Cardiac fibroblast (primary cell): ENCODE measurements at places on chromosomes 1 and 21.

- DNase-seq, result no peak
These were observed 5.5 kb upstream of the IGFN1 start for GRCh38 chr1:201185123-201185453.

- peak; percentile 69 for DNase-seq
These were observed 66.3 kb downstream of the CD58 start for GRCh38 chr1:116504308-116505156.

DNA sequence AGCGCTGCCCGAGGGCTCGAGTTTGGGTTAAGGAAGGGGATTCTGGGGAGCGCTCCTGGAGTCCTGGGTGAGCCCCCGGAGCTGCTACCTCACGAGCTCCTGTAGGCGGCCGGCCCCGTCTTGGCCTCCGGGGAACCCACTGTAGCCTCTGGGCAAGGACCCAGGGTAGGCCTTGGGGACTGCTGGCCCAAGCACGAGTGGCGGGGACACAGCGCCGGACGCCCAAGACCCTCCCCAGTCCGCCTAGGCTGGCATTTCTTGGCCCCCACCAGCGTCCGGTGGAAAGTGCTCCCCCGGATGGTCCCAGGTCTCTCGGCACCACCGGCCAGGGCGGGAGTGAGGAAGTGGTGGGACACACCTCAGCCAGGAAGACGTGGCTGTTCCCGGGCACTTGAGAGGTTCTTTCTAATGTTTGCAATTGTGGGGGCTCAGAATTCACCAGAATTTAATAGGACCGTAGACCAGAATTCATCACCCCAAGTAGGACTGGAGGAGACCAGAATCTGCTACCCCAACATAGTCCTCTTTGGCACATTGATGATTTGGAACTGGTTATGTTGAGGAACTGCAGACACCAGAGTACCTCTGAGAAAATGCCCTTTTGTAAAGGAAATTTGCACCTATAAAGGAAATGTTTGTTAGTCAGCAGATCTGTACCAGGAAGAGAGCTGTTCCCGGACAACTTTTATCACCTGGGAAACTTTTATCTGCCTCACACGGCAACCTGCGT, 622 bp upstream of the TMPRSS2 start:
- no peak for DNase-seq

DNA sequence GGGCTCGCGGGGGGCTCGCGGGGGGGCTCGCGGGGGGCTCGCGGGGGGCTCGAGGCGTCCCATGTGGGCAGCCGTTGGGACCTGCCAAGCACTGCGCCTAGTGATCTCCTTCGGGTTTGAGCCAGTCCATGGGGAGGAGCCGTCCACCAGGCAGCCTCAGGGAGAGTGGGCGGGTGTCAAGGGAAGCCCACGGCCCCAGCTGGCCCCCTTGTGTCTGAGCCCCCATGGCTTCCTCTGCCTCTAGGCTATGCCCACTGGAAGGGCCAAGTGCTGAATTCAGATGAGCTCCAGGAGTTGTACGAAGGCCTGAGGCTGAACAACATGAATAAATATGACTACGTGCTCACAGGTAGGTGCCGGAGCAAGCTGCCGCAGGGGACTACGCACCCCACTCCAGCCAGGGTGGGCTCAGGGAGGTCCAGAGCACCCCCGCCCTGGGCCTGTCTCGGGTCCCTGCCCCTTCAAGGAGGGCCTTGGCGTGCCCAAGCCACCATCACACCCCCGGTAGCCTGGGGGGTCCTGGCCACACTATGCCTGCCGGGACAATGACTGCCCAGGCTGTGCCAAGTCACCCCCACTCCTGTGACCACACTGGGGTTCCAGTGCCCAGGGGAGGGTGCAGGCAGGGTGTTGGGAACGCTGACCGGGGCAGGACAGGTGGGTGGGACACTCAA, 22.6 kb downstream of the PDXK start:
- no peak for DNase-seq

DNA sequence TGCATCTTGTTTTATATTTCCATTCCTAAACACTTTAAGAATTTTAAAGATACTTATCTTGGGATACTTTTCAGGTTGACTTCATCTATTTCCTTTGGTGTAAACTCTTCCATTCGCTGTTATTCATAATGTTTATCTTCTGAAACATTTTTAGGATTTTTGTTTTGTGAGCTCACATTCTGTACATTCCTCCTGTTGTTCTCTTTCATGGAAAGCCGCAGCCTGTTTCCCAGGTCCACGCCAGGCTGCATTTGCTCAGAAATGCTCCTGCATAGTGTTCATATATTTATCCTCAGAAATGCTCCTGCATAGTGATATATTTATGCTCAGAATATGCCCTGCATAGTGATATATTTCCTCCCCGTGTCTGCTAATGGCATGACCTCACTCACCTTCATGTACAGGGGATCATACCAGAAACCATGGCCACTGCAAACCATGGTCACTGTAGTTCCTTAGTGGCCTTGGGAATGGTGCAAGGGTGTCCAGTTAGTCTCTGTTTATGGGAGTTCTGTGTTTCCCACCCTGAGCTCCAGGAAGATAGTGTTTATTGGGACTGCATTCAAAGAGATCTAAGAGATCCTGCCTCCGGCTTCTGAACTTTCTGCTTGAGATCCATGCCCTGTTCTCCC, 153.9 kb upstream of the GREM2 start:
- DNase-seq, result peak; percentile 43

GRCh38 chr1:229229721-229230139, 41.2 kb upstream of the RAB4A start:
- peak; percentile 90 for DNase-seq

DNA sequence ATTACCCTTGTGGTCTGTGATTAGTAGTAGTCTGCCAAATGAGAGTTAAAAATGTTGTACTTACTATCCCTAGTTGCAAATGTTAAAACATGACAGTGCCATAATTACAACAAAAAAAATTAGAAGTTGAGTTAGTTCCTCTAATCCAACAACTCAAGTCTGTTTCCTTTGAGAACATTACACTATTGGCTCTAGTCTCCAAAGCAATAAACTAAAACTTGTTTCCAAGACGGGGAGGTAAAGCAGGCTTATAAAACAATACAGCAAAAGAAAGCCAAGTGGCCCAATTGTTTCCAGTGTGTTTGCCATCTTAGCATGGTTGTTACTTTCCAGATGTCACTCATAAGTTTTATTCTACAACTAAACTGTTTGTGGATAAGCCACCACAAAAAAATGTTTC, 11.6 kb downstream of the KYAT3 start:
- DNase-seq, result no peak

GRCh38 chr1:22075718-22076117, 23.2 kb downstream of the CDC42 start:
- no peak for DNase-seq

- DNase-seq, result peak; percentile 95
These were observed 9.1 kb upstream of the IFI16 start for GRCh38 chr1:159000625-159001024.

DNA sequence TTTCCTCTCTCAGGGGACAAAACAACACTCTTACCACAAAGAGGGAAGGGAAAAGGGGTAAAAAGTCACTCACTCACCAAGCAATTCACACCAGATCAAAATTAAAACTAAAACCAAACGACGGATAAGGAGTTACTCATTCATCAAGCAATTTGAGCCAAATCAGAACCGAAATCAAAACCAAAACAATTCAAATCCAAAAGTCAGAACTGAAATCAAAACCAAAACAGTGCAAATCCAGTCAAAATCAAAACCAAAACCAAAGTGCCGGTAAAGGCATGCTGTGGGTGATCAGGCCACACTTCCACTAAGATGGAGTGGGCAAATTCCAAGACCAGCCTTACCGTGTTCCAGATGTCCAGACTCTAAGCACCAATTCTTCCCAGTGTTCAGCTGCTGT, 717.9 kb downstream of the AMY1C start:
- DNase-seq, result no peak

DNA sequence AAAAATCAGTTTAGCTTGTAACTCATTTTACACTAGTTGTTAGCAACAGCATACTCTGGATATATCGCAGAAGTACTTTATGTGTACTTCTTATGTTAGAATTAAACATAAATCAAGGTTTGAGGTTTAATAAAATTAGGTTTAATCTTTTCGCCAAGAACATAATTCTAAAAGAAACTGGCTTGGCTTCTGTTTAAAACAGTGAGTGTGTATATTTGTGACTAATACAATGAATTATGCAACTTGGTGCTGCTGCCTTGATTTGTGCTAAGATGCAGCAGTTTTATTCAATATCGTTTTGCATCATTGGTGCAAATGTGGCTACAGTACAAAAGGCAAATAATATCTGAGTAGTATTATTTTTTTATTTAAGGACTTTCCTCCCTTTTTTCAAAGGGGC, 44.8 kb downstream of the USP25 start:
- peak; percentile 73 for DNase-seq

DNA sequence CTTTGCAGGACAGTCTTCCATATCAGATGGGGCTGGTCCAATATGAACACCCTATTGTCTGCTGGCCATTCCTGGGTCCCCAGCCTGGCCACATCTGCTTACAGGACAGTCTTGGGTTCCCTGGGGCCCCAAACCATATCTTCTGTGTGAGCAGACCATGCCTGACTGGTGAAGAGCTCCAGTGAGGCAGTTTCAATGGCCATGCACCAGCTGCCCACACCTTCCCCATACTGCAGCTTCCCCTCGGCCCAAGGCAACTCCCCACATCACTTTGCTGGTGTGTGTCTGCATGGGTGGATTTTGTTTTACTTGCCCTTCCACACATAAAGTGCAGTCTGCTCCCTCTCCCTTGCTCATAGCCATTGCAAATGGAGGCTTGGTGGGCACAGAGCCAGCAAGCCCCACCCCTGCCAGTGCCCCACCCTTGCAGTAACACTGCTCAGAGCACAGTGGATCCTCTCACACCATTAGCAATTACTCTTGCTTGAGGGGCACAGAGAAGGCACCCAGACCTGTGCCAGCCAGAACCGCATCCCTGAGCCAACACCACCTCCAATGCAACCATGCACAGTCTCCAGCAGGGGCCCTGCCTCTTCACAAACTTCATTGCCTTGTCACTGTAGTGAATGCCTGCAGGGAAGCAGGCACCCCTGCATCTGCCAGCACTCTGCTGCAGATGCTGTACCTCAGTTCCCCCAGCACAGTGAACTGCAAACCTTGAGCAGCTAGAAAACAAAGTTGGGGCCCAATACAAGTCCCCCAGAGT, 474.5 kb upstream of the BEND5 start:
- DNase-seq, result no peak

DNA sequence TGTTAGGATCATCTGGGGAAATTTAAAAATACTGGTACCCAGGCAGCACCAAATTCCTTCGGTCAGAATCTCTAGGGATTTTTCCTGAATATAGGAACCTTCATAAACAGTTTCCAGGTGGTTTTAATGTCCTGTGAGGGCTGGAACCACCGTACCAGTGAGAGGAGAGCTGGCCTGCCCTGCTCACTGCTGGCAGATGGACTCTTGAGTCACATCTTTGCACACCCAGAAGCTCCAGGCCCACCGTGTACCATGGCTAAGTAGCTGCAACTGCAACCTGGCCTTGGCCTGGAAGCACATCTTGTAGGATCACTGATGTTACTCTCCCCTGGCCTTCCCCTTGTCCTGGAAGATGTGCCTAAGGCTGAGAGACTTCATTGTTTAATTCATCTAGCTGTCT, 181.5 kb downstream of the DISC1 start:
- no peak for DNase-seq

DNA sequence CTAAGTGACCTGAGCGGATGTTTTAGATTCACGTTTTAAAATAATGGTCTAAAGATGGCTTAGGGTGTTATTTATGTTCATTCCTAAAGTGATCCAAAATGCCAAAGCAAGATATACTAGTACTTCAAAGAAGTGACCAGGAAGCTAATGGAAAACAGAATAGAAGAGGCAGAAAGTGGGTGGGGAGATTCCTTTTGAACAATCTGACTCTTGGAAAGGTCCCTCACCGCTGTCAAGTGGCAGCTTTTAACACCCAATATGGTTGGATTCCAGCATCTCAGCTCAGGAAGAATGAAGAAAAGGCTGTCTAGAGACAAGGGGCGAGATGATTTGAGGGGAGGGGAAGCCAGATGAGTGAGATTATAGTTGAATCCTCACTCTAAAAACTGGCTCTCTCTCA, 90.3 kb downstream of the SCMH1 start:
- peak; percentile 20 for DNase-seq

DNA sequence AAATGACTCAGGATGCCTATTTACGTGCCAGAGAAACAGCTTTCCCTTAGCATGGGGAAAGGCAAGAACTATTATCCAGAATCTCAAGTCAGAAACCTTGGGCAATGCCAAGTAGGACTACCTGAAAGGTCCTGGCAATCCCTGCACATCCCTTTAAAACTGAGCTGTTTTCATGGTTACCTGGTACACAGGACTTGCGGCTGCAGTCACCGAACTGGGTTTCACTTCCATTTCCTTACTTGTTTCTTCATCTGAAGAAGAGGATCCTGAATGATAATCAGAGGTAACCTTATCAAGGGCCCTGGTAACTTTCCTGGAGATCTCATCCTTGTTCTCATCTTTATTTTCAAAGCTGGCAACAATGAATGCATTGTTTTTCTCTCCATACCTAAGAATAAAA, 14.3 kb downstream of the BTG3 start:
- DNase-seq, result no peak

DNA sequence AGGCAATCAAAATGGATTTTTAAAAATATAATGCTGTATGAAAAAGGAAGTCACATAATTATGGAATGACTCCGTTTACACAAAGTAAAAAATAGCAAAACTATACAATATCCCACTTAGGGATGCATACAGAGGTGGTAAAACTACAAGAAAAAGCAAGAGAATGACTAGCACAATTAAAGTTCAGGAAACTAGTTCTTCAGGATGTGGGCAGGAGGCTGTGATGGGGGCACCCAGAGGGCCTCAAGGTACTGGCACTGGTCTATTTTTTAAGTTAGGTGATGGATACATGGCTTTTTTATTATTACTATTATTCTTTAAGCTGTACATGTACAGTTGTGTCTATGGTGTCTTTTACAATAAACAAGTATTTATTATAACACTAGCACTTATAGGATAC, 1.4 kb upstream of the ZC3H12A start:
- DNase-seq, result no peak

DNA sequence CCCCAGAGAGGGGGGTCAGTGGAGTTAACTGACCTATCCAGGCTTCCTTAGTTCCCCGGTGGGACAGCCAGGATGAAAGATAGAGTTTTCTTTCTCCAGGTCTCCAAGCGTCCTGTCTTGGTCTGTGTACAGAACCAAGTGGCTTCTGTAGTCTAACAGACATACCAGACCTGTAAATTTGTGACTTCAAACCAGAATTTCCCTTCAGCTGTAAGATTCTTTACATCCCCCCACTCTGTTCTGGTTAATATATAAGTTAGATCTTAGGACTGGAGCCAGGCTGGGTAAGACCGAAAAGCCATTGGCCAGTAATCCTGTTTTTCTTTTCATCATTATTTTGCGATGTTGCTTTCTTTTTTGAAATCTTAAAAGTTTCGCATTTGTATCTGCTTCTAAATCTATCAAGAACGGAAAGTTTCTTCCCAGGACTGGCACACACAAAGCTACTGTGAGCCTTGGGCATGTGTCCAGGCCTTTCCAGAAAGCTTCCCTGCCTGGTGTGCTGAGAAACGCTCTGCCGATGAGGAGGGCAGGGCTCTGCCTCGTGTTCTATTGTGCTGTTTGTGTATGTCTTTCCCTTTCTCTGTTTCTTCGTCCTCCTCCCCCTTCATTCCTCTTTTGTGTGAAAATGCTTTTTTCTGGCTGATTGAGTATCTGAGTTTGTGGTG, 72.3 kb downstream of the RGL1 start:
- peak; percentile 92 for DNase-seq
